ENCODE measurements at places on chromosomes 4 and X. TPM values are rescaled to one million over a fixed set of nuclear protein-coding genes. Genes with fewer than 3 reads are reported as not detected.

GRCh38 chr4:42369489-42369888 lies 27.8 kb upstream of the SHISA3 start:
- H3K27me3 ChIP-seq = no peaks in the 10 kb centered on the region
- H3K4me3 ChIP-seq = no peak overlapping the region
- H3K36me3 ChIP-seq = no peaks in the 10 kb centered on the region
- H3K27ac ChIP-seq = no peak overlapping the region
- no peaks in the 10 kb centered on the region for H3K4me1 ChIP-seq

DNA sequence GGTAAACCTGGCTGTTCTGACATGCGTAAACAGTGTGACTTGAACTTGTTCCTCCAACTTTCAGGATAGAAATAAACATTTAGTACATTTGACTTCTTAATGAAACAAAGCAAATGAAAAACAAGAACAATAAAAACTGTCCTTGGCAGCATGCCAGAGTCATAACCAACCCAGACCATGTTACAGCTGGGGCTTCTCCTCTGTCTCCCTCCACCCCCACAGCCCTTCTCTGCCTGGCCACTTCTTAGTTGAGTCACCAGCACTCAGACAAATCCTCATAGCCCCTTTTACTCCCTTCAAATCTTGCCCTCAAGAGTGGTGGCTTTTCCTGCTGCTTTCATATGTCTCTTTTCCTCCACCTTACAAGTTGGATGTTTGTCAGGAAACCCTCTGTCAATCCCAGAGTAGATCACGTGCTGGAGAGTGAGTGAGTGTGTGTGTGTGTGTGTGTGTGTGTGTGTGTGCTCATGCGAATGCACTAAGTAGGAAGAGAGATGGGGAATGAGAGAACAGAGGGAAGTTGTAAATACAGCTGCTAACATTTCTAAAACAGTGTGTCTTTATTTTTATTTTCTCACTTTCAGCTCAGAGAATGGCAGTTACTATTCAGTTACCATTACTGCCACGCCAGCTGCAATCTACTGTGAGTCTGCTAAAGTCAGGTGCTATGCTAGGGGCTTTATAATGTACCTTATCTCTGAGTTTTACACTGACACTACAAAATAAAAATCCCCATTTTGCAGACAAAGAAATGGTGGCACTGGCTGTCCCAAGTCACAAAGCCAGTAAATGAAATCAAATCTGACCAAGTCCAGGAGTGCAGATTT lies 15.0 kb downstream of the SCARB2 start:
- peaks cover 12% of the 10 kb centered on the region for H3K36me3 ChIP-seq
- peak; percentile 45 for DNase-seq
- H3K27me3 ChIP-seq = no peaks in the 10 kb centered on the region
- no peak overlapping the region for H3K4me3 ChIP-seq
- no peak overlapping the region for H3K27ac ChIP-seq

GRCh38 chr4:162661913-162662312 lies 498.1 kb upstream of the FSTL5 start:
- no peaks in the 10 kb centered on the region for H3K4me1 ChIP-seq
- H3K36me3 ChIP-seq = no peaks in the 10 kb centered on the region
- DNase-seq = no peak
- H3K27ac ChIP-seq = no peak overlapping the region

Gene CACNA1F
- 1.1 TPM for total RNA-seq

Gene ARX
- not detected for total RNA-seq

Gene P2RY10
- total RNA-seq = 21.5 TPM

Gene EDNRA
- total RNA-seq = not detected

Gene TCEAL5
- total RNA-seq = not detected

Gene TKTL2
- not detected for total RNA-seq
